ENCODE measurements at places on chromosomes 1 and 21.

DNA sequence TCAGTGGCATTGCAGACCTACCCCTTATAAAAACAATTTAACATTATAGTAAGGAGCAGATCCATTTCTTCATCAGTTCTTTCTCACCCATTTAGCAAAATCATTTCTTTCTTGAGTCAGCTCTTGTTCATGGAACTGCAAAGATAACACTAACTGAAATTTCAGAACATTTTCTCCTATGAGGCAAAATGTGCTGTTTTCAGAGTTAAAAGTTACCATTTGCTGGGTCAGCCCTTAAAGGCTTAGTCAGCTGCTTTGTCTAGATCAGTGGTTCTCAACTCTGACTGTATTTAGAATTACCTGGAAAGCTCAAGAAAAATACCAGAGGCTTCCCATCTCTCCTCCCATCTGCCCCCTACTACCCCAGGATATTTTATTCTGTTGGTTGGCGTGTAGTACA, 12.2 kb downstream of the METTL13 start:
- no peak for DNase-seq

GRCh38 chr1:193083365-193084088, 21.7 kb downstream of the GLRX2 start:
- no peak for DNase-seq

- DNase-seq: no peak
These were observed 32.4 kb upstream of the BSDC1 start for GRCh38 chr1:32426489-32427255.

GRCh38 chr1:234938135-234938534, 190.5 kb downstream of the TOMM20 start:
- DNase-seq: no peak

DNA sequence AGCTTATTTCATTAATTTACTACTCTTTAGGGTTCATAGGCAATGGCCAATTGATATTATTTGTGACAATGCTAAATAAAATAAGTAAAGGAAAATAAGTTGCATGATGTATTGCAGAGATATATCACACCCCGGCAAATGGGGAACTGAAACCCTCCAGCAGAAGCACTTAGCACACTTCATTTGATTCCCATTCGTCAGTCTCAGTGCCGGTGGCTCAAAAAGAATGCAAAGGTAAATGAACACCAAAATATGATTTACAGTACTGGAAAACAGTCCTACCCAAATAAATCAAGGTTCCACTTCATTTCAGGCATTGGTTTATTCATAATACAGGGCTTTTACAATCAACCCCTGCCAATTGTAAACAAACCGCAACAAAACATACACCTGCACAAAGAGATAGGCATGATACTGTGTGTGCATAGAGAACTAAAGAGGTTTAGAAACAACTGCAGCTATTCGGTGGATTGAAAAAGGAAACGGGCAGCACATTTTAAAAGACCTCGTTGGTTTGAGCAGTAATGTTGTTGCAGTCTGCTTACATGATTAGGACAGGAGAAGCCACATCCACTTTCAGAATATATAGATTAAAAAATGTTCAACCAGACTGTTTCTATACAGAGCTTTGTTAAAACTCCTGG, 1019.2 kb downstream of the TTLL7 start:
- no peak for DNase-seq

GRCh38 chr21:37874904-37875780, 41.1 kb downstream of the KCNJ6 start:
- DNase-seq: no peak

DNA sequence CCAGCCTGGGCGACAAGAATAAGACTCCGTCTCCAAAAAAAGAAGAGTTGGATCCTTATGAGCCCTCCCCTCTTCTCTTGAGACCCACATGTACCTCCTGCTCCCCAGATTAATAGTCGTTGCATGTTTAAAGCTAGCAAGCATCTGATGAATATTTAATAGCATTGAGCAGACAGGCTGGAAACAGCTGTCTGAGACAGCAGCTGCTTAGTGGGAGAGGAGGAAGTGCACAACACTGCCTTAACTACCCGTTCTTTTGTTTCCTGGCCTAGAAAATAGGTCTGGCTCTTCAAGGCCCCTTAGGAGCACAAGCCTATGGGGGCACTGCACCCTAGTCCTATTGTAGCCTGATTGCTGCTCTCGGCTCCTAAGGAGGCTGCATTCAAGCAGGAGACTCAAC, 17.3 kb upstream of the TMEM39B start:
- DNase-seq: no peak

DNA sequence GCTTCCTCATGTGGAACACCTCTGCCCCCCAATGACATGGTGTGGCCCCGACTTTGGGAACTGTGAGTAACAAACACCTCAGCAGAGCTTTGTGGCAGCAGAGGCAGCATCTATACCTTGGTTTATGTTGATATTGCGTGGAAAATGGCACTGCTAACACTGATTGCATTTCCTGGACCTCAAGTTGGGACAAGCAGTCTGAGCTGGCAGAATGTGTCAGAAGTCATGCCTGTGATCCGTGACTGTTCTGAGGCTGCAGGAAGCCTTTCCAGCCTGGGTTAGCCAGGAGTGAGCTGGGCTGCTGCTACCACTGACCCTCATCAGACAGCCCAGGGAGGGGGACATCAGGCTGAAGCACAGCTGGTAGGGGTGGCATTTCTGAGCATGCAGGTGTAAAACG, 268.5 kb downstream of the KCNJ6 start:
- no peak for DNase-seq

DNA sequence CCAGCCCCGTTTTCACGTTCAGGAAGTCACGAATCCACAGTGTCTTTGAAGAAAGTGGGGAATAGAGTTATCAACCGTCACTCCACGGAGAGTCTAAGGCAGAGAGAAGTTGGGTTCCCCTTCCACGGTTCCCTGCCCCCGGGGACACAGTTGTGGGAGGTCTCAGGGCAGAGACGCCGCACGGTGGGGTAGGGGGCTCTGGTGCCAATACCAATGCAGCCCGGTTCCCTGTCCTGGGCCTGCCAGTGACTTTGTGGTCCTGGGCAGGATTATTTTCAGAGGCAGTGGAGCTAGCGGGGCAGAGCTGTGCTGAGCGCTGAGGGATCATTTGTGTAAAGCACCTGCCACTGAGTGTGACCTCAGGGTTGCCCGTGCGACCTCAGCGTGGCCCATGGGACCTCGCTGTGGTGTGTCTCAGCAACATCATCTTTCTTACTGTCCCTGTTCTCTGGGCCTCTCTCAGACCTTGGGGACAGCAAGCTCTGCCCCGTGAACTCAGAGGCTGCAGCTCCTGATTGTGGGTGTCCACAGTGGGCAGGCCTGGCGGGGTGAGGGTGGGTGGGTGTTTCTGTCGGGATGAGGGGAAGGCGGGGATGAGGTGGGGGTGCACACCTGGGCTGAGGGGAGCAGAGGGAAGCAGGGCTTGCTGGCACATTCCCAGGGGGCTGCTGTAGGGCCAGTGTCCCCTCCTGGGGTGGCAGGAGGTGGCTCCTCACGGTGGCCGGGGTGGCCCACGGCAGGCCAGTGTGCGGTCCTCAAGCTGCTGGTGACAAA, 65.2 kb downstream of the AGPAT3 start:
- no peak for DNase-seq

GRCh38 chr1:73943270-73943669, 254.7 kb downstream of the LRRIQ3 start:
- no peak for DNase-seq
